ENCODE measurements at places on chromosomes 11 and 22.

- DNase-seq, result no peak
These were observed 42.4 kb upstream of the TSKU start for GRCh38 chr11:76740772-76741171.

GRCh38 chr11:37712251-37712650 lies 1114.2 kb upstream of the RAG2 start:
- DNase-seq, result peak; percentile 2

DNA sequence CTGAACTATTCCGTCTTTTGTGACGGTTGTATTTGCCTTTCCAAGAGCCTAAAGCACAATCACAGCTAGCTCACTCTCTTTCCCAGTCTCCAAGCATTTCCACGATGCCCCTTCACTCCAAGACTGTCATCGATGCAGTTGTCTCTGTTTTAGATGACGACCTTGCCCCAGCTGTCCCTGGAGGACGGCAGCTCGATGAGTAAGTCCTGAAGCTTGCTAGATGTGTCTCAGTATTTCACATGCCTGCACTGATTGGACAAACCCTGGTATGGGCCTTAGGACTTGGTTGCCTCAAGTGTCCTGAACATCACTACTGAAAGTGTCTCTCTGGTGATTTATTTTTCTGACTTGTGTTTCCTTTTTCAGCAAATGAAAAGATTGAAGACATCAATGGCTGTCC lies 129.9 kb downstream of the NAV2 start:
- DNase-seq, result no peak

DNA sequence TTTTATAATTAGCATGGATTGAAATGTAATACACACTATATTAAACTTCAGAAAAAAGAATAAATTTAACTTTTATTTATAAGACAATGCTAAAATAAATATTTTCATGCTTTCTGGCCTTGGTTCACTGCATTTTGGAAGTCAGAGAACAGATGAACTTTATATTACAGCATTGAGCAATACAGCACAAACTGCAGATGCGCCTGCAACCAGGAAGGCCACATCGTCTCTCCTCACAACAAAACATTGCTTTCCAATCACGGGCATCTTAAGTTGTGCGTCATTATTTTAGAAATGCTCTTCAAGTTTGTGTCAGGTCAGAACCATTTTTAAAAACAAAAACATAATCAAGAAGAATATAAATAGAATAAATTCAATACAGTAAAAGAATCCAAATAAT lies 89.3 kb upstream of the CEP126 start:
- no peak for DNase-seq

DNA sequence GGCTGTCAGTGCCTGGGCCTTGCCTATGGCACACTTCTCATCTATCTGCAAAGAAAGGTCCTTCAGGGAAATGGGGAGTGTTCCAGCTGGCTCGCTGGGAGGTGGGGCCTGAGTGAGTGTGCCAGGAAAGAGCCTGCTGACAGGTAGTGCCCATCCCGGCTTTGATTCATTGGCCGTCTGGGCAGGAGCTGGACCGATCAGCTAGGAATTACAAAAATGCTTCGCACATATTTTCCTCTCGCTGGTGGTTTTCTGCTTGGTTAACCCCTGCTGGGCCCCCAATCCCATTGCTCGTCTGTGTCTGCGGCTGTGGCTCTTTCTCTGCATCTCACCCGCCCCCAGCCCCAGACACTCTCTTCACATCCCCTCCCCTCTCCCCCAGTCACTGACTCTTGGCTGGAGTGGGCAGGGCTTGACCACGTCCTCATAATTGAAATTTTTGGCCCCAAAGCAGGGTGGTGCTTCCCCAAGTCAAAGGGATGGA lies 10.8 kb downstream of the LIF start:
- DNase-seq, result no peak

DNA sequence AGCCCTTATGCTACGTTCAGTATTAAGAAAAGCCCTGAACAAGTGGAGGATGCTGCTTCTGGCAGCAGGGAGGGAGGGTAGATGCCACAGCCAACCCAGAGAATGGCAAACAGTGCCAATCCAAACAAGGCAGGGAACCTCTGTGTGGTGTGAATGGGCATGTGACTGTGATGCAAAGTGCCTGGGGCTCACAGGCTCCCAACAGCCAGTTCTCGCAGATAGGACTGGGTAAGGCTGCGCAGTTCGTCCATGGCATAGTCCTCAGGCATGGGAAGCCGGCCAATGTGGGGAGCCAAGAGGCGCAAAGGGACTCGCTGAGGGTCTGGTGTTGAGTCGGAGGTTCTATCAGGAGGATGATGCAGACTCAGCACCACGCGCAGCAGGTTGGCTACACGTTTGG lies 4.8 kb upstream of the CHRNA10 start:
- no peak for DNase-seq

- no peak for DNase-seq
These were observed at the start of gene PHF21A for GRCh38 chr11:46121301-46121723. PHF21A (minus strand) TSS chr11:46121454; CDS start chr11:46084219, 37,235 bp downstream.

DNA sequence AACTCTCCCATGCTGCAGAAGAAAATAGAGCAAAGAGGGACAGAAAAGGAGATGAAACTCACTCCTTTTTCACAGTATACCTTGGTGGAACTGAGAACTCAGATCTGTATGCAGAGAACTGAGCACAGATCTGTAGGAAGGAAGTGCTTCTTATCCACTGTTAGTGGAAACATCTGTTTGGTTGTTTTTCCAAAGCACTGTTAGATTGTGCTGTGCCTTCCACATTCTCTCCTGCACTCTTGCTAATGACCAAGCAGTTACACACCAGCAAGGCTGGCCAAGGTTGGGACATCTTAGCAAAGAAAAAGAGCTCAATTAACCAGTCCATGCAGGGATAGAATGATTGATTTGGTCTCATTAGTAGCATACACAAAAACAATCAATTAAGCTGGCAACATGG lies 20.1 kb upstream of the SIK2 start:
- DNase-seq, result no peak

DNA sequence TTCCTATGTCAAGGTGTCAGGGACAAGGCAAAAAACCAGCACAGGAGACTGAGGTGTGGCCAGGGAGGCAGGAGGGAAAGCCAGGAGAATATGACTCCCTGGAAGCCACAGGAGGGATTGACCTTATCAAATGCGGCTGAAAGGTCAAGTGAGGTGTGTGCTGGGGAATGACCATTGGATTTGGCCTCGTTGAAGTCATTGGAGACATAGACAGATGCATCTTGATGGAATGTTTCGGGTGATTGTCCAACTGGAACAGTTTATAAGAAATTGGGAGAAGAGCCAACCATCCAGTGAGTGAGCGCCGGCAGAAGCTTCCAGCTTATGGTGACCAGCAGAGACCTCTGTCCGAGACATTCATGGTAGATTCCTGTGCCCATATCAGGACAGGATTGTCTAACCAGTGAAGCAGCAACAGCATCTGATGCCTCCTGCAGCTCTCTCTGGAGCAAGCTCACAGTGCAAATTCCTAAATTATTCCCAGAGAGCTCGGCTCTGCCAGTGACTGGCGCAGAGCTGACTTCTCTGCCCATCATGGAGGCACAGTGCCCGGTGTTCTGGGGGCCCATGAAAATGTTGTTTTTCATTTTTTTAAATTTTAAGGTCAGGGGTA lies 95.4 kb downstream of the MYO18B start:
- no peak for DNase-seq

DNA sequence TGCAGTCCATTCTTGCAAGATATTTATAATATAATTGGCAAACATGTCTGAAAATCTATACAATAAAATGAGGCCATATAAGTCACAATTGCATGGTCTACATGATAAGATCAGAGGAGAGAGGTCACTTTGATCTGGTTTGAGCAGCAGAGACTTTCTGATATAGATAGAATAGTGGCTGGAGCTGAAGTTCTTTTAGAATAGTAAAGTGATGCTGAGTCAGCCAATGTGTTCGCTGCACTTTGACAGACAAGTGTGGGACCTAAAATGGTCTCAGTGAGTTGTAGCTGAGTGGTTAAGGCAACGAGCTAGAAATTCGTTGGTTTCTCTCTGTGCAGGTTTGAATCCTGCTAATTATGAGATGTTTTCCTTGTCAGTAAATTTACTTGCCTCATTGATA lies 257.0 kb upstream of the C11orf87 start:
- no peak for DNase-seq

DNA sequence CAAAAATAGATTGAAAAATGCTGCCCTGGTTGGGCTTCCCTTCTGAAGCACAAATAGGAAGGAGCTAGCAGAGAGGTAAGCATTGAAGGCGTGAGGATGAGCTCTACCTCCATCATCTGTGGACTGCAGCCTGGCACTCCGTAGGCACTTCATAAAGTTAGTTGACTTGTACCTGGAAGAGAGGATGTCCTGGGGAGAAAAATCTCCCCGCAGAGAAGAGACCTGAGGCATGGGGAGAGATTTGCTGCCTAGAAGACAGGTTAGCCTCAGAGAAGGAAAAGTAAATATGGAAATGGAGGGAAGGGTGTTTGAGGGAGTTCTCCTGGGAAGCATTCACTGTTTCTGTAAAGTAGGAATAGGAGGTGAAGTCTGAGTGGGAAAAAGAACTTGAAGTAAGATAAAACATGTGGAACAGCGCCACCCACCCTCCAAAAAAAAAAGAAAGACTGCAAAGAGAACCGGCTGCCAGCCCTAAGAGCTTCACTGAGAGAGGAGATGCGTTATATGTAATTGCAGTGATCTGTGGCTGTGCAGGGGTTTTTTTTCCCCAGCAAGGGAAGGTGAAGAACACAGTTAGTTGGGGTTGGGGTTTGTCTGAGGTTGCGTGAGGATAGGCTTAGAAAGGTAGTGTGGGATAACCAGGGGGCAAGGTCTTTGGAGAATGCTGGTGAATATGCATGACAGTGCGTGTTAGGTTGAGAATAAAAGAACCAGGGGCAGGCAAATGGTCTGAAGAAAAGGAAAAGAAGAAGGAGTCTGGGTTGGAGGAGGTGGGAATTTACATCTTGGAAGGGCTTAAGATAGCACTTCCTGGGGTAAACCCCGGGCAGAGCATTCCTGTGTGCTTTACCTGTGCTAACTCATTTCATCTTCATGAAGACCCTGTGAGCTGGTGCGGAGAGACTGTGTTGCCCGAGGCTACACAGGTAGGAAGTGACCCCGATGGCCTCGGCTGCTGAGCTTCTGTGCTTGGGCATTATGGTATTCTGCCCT lies 16.0 kb downstream of the TNRC6B start:
- no peak for DNase-seq

GRCh38 chr22:45344334-45344733 lies 34.6 kb downstream of the FAM118A start:
- DNase-seq, result no peak

DNA sequence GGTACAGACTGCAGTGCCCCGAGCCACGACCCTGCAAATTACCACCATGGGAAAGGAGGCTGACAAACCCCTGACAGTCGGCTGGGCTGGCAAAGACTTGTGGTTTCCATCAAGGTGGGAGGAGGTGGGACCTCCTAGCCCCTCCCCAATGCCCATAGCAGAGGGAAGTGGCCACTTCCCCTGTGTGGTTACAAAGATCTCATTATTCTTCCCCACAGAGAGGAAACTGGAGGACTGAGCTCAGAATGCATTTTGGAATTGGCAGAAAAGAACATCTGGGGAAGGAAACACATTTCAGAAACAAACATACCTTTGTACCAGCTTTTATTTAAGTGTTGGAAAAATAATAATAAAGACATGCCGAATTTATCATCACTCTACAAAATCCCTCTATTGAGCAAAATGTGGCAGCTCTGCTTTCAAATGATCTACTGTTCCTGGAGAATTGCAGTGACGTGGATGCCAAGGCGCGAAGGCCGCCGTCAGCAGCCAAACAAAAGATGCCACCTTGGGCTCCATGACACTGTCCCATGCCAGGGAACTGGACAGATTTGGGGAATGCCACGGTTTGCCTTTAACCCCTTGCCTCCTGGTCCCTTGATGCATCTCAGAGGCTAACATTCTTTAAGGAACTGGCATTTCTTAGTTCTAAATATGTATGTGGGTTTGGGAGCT lies 169.6 kb downstream of the CRYBB2 start:
- DNase-seq, result no peak

All from NCI-H1436 treated with DMSO at 0.1 percent for 48 hours (cell line).